ENCODE measurements at places on chromosomes 2 and 18.

GRCh38 chr2:23703583-23704385 is 223.1 kb downstream of the ATAD2B start:
- no peak for DNase-seq

- no peak for DNase-seq
Observed at GRCh38 chr18:45253973-45254708, 361.1 kb upstream of the SLC14A2 start.

DNA sequence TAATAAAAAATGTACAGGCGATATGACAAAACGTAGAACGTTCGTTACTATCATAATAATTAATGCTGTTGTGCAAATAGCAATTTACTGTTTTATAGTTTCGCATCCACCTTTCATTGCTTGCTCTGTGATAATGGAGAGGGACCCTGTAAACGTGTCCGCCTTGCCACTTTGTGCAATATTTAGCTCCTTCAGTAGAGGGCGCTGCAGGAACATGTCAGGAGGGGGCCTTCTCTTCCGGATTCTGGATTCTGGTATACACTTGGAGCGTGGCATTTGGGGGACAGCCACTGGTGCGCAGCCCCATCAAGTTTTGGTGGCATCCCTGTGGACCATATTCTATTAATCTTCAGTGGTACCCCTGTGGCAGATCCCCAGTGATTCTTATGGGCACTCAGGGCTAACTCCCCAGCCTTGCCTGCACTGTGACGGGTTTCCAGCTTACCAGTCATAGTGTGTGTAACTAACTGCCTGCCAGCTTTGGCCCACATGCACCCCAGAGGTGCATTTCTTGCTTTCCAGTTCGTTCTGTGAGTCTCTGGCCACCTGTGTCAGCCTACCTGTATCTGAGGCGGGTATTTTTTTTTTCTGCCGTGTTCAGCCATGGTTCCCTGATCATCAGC is 140.3 kb downstream of the CYRIA start:
- DNase-seq = no peak

- DNase-seq = no peak
Observed at GRCh38 chr2:12502759-12503158, 214.0 kb upstream of the TRIB2 start.

GRCh38 chr2:8268172-8268783 is 413.6 kb upstream of the ID2 start:
- no peak for DNase-seq

DNA sequence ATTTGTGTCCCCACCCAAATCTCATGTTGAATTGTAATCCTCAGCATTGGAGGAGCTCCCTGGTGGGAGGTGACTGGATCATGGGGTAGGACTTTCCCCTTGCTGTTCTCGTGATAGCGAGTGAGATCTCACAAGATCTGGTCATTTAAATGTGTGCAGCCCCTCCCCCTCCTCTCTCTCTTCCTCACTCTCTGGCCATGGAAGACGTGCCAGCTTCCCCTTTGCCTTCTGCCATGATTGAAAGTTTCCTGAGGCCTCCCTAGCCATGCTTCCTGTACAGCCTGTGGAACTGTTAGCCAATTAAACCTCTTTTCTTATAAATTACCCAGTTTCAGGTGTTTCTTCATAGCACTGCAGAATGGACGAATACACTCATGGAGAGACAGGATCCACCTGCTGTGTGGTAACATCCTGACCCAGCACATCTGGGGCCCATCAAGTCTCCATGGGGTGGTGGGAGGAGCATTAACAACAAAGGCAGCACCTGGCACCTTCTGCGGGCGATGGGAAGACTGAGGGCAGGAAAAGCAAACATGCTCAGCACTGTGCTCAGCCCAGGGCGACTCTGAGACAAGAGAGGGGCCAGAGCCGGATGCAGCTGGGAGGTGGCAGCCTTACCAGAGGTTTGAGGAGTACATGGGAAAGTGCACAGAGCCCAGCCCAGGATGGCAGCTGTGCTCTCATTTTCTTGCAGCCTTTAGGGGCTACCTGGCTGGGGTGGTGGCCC is 16.2 kb upstream of the ALPP start:
- no peak for DNase-seq

- no peak for DNase-seq
Observed at GRCh38 chr2:105919826-105920225, 175.1 kb downstream of the NCK2 start.

DNA sequence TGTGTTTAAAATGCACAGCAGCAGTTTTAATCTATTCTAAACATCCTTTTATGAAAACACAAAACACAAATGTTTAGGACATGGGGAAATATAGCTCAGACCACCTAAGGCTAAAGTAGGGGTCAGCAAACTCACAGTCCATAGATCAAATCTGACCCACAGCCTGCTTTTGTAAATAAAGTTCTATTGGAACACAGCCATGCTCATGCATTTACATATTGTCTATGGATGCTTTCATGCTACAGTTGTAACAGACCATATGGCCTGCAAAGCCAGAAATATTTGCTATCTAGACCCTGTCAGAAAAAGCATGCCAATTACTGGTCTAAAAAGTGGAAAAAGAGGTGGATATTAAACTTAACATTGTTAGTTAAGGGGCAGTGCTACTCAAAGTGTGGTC is 1105.4 kb upstream of the KLHL29 start:
- no peak for DNase-seq

DNA sequence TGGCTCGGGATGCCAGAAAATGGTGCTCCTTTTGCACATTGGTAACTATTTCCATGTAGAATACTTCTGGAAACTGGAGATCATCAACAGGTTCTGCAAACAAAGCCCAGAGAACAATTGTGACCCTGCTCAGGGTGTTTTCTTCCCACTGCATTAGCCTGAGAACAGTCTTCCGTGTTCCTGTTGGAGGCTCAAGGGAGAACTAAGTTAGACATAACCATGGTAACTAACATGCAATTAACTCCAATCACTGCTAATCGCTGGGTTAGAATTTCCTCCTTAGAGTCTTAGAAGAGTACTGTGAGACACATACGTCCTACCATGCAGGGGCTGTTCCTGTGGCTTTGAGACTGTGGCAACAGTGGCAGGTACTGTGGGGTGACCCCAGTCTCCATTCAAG is 36.0 kb upstream of the PDIA6 start:
- no peak for DNase-seq

DNA sequence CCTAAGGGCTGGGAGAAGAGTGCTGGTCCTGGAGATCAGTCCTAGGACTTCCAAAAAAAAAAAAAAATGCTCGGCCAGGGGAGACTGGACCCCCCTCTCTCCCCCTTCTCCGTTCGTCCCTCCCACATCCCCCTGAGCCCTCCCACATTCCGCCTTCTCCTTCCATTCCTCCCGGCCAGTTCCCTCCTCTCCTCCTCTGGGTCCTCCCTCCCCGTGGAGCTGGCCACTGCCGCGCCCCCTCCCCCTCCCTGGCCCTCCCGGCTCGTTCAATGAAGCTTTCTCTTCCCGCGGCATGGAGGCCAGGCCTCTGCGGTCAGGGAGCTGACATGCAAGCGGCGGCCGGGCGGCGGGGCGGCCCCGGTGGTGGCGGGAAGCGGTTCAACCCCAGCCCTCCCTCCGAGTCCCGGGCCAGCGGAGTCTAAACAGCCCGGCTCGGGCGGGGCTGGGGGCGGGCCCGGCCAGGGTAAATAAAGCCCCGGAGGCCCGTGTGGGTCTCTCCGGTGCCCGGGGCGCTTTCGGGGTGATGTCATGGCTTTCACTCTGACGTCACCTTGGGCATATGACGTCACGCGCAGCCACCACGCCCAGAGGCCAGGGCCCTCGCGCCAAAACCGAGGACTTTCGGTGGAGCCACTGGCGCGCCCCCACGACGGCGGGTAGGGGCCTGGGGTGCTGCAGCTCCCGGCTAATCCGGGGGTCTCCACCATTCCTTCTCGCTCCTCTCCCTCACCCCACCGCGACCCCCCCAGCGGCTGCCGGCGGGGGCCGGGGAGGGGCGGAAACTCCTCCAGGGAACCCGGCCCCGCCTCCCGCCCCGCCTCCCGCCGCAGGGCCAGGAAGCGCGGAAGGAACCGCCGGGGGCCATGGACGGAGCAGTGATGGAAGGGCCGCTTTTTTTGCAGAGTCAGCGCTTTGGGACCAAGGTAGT is at the start of the genes DOK1 and LOXL3:
TSS of gene DOK1 (plus strand) at position 829 of the 928 bp plus-strand sequence. CDS start at position 864, 35 bp downstream.
TSS of gene LOXL3 (minus strand) at position 51 of the 928 bp plus-strand sequence. CDS start 1,308 bp downstream, outside the sequence.
- DNase-seq = peak; percentile 67

DNA sequence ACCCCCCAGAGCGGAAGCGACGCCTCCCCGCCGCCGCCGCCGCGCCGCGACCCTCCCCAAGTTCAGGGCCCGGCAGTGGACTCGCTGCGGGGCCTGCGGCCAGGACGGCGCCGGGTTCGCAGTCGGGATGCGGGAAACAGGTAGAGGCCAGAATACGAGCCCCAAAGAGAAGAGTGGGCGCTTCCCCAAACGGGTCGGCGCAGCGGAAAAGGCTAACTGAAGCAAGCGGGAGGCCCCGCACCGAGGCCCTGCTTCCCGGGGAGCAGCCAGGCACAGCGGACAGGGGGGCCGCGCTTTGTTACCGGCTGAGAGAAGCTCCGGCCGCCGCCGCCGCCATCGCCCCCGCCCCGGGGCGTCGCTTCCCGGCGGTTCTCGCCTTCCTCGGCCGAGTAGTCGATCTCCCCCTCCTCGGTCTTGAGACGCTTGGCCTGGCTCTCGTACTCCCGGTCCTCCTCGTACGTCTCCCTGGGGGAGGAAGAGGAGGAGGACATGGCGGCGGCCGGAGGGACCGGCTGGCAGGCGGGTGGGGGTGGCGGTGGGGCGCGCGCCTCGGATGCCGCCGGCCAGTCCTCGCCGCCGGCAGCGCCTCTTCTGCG is 494 bp downstream of the HNRNPLL start:
- DNase-seq = peak; percentile 23

GRCh38 chr18:25805323-25805722 is 285.1 kb downstream of the SS18 start:
- DNase-seq = no peak

GRCh38 chr2:238493880-238494572 is 67.3 kb downstream of the ASB1 start:
- DNase-seq = no peak

GRCh38 chr2:160925956-160926355 is 234.3 kb upstream of the TANK start:
- no peak for DNase-seq

DNA sequence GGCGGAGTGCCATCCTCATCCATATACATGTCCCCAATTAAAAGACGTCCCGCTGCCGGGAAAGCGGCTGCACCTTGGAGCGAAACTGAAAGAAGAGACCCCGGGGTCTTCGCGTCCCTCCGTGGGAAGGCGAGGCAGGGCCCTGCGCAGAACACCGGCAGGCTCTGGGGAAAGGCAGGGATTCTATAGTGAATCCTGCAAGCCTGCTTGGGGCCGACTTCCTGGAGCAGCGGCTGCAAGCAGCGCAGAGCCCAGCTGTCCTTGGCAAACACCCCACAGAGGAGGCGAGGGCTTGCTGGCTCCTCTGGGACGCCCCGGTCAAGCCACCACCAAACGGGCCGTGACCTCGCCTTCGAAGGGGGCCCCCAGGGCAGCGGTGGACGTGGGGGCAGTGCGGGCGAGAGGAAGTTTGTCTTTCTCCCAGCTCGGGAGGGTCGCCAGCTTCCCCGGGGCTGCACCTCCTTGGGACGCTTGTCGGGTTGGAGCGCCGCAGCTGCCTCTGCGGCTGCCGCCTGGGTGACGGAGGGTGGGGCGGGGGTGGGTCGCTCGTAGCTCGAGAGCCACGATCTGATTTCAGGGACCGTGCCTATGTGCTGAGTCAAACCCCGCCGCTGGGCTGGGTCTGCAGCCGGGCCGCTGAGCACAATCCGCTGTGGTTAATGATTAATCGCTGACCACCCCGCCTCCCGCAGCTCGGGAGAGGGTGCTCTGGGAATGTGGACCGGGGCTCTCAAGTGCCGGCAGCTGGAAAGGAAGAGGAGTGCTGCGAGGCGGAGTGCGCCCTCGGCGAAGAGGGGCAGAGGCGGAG is 486 bp upstream of the GPR39 start:
- DNase-seq = no peak

- DNase-seq = no peak
Observed at GRCh38 chr18:45255197-45255890, 359.9 kb upstream of the SLC14A2 start.

DNA sequence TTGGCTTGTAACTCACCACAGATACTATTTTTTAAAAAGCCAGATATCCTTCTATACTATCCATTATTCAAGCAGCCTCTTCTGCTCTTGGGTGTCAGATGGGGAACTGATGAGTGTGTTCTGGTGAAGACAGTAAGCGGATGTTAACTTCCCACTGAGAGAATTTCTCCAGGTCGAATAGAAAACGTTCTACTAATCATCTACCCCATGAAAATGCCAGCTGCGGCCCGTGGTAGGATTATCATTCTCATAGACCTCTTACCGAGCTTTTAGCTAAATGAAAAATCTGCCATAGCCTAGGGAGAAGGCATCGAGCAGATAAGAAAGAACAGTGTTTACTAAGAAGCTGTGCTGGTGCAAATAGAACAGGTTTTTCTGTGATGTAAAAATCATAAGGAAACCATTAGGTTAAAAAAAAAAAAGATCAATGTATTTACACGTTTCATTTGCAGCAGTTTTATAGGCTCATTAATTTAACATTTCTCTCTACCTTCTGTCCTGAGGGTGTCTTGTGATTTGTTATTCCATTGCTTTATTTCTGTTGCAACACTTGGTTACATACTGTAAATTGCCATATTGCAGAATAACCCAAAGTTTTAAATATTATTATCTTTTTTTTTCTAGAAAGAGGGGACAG is 1521.5 kb upstream of the ZEB2 start:
- DNase-seq = no peak

- no peak for DNase-seq
Observed at GRCh38 chr2:76711490-76711889, 810.7 kb downstream of the LRRTM4 start.

GRCh38 chr2:60046529-60046928 is 506.9 kb downstream of the BCL11A start:
- DNase-seq = no peak

GRCh38 chr2:157413326-157414035 is 30.4 kb downstream of the CYTIP start:
- DNase-seq = no peak

GRCh38 chr2:170930131-170930990 is 1.3 kb downstream of the GORASP2 start:
- DNase-seq = no peak

- no peak for DNase-seq
Observed at GRCh38 chr2:230772156-230772555, 59.5 kb downstream of the CAB39 start.

DNA sequence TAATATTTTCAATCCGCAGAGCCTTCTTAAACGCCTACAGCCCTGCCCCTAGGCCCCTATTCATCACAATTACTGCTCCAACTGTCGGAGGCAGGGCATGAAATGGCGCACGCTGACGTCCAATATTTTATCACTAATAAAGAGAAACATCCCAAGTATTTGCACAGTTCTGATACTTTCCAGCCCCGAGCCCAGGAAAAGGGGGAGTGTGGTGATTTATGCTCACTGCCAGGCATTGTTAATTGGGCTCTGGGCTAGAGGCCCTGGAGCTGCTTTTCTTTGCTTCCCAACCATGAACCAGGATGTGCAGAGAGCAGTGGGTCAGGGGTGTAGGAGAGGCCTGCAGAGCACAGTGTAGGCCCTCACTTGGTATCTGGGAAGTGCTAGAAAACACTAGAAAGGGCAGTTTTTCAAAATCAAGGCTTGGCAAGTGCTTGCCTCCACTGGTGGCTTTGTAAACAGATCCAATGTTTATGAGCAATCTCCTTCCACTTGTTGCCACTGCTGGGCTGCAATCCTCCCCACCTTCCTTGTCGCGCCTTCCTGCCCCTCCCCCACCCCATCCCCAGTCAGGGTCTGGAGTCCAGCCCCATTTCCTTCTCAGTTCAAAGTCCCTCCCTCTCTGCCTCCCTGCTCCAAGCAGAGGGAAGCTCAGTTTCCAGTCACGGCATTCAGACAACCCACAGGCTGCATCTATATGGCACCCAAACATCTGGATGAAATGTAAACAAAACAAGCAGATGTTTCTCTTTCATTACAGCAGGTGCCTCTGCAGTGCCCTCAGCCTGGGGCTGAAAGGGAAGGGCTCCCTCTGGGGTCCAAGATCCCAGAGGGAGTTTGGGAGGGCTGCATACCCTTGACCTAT is 83.9 kb upstream of the PKDCC start:
- DNase-seq = no peak

- no peak for DNase-seq
Observed at GRCh38 chr2:170282851-170283250, 104.9 kb downstream of the MYO3B start.

Measured in activated gamma-delta T cell (primary cell).